ENCODE measurements at places on chromosomes 4 and X.

DNA sequence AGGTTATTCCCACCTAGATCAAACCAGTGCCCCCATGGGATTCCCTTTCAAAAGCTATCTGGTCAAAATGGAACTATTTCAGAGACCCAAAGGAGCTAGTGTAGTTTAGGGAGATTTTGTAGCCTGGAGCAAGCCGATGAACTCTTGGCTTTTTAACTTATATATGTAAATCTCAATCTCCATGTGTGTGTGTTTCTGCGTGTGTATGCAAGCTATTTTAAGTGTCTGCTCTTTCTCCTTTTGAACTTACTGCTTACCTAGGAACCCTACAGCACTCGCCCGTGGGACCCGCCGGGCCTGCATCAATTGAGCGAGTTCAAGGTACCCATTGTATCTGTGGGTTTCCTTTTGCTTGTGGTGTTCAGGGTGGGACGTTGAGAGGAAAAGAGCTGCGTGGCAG lies 10.4 kb downstream of the CSTF2 start:
- no peak for DNase-seq

GRCh38 chr4:721261-722168 lies 15.9 kb downstream of the PCGF3 start:
- DNase-seq, result no peak

DNA sequence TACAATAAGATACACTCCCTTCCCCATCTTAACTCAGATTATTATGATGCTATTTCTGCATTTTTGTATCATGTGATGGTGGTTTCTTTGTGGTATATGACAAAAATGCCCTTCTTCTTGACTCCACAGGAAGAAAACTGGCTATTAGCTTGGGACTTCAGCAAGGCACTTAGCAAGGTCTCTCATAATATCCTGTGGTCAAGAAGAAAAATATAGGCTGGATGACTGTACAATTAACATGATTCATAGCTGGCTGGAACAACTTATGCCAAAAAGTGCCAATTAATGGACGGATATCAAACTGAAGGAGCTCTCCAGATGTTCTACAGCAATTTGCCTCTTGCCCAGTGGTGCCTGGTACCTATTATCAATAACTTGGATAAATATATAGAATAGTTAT lies 2.3 kb upstream of the MID1IP1 start:
- no peak for DNase-seq

DNA sequence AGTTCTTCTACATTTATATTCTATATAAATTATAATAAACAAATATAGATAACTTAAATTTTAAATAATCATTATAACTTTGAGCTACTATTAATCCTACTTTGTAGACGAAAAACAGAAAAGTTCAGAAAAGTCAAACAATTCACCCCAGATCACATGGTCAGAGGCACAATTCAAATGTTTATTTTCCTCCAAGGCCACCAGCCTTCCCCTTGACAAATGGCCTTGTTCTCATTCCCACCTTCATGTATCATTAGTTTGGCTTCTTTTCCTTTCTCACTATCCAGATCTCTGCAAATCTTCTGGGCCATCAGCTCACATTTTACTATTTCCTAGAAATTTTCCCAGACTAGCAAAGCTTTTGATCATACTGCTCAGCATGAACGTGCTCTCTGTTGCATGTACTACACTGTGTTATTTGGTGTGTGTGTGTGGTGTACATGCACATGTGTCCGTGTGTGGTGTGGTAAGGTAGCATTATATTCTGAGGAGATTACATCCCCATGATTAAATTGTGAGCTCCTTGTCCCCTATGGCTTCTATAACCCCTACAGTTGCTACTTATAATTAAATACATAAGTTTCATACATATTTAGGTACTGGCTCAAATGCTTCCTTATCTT lies 61.5 kb downstream of the ADGRA3 start:
- DNase-seq, result no peak

- DNase-seq, result no peak
Observed at GRCh38 chr4:155787113-155787710, 28.4 kb downstream of the GUCY1B1 start.

- peak; percentile 67 for DNase-seq
Observed at GRCh38 chr4:73446336-73446938, 10.4 kb downstream of the AFP start.

DNA sequence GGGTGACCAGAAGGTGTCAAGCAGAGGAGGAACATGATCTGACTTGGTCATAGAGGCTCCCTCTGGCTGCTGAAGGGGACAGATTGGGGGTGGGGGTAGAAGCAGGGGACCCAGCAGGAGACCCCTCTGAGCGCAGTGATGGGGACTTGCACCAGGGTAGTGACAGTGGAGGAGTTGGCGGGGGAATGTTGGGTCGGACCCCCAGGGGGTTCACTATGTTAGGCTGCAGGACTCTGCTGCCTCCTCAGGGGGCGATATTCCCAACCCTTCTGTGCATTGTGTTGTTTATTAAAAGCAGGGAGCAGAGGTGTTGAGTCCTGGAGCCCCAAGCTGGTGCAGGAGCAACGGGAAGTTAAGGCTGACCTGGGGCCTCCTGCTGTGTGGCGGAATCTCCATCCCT lies 8.8 kb downstream of the WDR13 start:
- no peak for DNase-seq

GRCh38 chrX:545452-545885 lies 85.1 kb upstream of the SHOX start:
- DNase-seq, result no peak

- DNase-seq, result no peak
Observed at GRCh38 chr4:8904666-8905065, 33.0 kb upstream of the HMX1 start.

- DNase-seq, result peak; percentile 70
Observed at GRCh38 chrX:1581132-1581531, 10.3 kb upstream of the AKAP17A start.

DNA sequence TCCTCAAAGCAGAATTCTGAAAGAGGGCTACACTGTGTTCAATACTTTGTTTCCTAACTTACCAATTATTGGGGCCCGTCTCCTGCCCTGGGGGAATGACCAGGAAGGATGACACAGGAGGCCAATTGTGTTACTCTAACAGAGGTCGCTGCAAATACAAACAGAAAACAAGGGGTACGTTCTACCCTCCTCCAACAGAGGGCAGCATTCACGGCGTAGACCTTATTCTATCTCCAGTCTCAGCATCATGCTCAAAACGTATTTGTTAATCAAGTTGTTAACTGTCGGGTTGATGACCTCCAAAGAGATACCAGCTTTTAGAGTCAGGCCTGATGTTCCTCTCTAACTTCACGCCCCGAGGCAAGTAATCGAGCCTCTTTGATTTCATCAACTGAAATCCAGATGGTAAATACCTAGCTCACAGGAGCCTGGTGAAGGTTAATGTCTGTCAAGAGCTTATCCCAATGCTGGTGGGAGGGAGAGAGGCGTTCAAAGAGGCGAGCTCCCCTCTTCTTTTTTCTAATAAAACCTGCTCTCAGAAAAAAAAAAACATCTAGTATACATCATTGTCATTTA lies 181.0 kb upstream of the KCNIP4 start:
- peak; percentile 32 for DNase-seq

DNA sequence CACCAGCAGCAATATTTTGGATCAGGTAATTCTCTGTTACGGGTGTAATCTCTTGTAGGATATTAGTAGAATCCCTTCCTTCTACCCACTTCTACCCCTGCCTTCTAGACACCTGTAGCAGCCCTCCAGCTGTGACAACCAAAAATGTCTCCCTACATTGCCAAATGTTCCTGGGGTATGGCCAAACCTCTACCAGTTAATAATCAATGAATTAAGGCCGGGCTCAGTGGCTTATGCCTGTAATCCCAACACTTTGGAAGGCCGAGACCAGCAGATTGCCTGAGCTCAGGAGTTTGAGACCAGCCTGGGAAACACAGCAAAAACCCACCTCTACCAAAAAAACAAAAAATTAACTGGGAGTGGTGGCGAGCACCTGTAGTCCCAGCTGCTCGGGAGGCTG lies 9.9 kb downstream of the MAML3 start:
- DNase-seq, result no peak

DNA sequence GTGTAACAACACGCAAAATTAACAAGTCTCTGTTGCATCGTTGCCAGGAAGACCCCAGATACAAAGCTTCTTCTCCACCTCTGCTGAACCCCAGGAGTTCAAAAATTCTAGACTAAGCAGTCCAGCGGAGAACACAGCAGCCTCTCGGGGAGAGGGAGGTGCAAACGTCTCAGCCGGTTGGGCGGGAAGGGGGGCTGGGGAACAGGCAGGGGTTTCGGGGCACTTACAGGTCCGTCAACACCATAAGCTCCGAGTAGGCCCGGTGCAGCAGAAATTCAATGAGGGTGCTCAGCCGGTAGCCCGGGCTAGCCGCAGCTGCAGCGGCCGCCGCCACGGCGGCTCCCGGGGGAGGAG lies 394 bp downstream of the MED14 start:
- DNase-seq, result no peak

GRCh38 chr4:78880874-78881492 lies 58.3 kb downstream of the PAQR3 start:
- DNase-seq, result no peak

GRCh38 chr4:101031971-101032370 lies 315.4 kb downstream of the PPP3CA start:
- DNase-seq, result no peak

DNA sequence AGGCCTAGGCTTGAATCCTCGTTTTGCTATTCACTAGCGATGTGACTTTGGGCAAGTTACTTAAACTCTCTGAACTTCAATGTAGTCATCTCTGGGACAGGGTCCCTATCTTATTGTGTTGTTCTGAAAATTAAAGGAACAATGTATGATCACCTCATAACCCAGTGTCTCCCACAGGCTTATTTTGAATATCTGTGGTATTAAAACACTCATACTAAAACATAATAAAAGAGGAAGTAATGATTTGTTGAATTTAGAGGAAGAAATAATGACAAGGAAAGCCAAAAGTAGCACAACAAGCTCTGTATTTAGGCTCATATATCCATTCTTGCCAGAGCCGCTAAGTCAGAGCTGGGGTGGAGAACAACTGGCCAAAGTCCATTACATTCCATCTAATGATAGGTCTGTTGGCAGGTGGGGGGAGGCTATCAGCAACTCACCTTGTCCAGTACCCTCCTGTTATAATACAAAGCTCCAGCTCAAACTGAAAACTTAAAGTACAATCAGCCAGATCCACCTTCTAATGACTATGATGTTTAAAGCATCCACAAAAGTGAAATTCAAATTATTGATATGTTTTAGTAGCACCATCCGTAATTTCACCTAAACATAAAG lies 64.5 kb upstream of the LSM6 start:
- DNase-seq, result no peak

DNA sequence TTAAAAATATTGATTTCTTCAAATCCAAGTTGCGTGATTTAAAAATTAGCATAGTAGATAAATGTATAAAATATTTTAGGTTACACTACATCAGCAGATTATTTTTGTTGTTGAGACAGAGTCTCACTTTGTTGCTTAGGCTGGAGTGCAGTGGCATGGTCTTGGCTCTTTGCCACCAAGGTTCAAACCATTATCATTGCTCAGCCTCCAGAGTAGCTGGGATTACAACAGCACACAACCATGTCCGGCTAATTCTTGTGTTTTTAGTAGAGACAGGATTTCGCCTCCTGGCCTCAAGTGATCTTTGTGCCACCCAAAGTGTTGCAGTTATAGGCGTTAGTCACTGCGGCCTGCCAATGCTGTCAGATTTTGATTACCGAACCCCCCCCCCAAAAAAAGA lies 1390.5 kb upstream of the TENM3 start:
- DNase-seq, result no peak

GRCh38 chr4:48974979-48975640 lies 11.0 kb upstream of the CWH43 start:
- DNase-seq, result no peak

GRCh38 chr4:79048878-79049277 lies 109.6 kb upstream of the PAQR3 start:
- no peak for DNase-seq

DNA sequence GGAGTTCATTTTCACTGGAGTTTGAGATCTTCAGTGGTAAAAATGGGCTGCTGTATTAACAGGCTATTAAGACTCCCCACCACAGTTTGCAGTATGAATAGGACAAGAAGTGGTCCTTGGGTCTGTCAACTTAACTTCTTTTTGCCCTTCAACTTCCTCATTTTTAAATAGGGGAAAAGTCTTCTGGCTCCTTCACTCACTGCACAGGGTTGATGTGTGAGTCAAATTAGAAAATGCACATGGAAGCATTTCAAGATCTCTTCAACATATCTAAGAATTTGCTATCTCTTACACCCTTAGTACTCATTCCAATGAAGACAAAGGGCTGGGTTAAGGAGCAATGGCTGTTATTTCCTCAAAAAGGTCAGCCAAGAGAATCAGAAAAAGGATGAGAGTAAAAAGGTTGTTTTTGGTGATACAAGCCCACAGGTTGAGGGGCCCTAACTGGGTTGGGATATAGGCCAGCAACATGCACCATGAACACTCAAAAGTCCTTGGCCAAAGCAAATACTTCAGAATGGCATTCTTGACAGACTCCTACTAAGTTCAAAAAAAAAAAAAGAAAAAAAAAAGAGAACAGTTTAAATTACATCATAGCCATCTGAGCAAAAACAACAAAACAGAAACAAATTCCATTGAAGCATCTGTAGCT lies 13.4 kb downstream of the PDE5A start:
- no peak for DNase-seq

DNA sequence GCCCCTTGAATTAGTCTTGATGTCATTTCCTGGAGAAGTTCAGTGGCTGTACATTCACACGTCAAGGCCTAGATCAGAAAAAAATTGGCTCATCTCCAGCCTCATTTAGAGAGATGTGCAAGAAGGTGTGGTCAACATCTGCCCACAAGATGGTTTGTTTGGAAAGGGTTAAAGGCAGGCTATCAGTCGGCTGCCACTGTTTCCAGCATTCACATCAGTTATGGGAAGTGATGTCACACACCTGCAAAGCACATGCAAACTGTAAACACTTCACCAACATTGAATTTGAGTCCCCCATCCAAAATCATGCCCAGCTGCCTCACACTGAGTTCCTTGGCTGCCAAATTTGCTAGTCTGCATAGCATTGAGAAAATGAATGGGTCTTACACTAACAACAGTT lies 498.3 kb upstream of the INTU start:
- no peak for DNase-seq

GRCh38 chr4:1234309-1234695 lies 14.6 kb downstream of the CTBP1 start:
- no peak for DNase-seq

- DNase-seq, result no peak
Observed at GRCh38 chr4:24515698-24516097, 68.7 kb downstream of the DHX15 start.

DNA sequence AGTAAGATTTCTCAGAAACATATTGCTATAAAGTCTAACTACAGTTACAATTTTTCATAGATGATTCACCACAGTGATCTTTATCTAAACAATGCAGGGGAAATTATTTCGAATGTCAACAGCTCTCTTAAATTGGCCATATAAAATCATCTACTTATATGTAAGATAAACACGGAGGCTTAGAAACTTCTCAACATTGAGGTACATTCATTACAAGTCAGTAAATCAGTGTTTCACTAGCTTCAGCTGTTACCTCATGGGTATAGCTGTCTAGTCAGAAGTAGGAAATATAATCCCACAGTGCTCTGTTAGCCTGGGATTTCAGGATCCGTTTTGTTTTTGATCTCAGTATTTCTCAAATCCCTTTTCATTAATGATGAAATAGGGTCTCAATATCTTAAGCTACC lies 43.2 kb downstream of the PCDH7 start:
- DNase-seq, result no peak

Data from T47D (cell line).